Activated CD4-positive, alpha-beta T cell treated with anti-CD3 and anti-CD28 coated beads, Interleukin-2, amount 50 U/mL, for 4 hours (primary cell): ENCODE measurements at places on chromosomes 3 and 15.
A peak's percentile ranks its signal among the peaks of the same experiment; 100 is the strongest.

- DNase-seq: no peak
Measured at GRCh38 chr3:108408883-108409799, 101.3 kb downstream of the MYH15 start.

DNA sequence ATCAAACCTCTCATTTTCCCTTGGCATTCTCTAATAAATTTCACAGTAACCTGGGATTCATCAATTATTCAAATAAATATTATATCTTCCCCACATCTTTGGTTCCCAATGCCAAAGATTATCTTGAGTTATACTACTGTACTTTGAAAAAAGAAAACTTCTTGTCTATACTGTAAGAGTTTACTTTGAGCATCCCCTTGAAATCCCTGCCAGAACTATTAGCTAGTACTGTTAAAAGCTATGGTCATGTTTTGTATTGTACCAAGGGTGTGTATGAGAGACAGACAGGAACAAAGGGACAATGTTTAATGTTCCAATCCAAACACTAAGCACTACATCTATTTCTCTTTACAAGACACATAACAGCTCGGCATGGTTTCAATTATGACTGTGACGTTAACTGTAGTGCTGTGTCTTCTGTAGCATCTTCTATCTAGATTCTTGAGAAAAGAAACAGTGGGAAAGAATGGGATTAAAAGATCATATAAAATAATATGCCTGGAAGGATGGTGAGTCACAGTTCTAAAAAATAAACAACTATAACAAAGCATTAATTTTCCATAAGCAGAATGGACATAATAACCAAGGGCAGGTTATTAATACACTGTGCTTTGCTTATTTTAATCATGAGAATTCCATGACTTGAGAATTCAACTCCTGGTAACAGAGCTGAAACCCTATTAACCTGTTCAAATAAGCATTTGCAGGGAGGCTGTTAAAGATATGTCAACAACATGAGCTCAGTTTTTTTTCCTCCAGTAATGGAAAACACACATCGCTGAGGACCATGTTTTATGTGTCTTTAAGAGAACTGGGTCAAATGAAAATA, 71.1 kb downstream of the ALDH1A2 start:
- no peak for DNase-seq

GRCh38 chr15:51223771-51224229, 114.6 kb downstream of the CYP19A1 start:
- DNase-seq: no peak

DNA sequence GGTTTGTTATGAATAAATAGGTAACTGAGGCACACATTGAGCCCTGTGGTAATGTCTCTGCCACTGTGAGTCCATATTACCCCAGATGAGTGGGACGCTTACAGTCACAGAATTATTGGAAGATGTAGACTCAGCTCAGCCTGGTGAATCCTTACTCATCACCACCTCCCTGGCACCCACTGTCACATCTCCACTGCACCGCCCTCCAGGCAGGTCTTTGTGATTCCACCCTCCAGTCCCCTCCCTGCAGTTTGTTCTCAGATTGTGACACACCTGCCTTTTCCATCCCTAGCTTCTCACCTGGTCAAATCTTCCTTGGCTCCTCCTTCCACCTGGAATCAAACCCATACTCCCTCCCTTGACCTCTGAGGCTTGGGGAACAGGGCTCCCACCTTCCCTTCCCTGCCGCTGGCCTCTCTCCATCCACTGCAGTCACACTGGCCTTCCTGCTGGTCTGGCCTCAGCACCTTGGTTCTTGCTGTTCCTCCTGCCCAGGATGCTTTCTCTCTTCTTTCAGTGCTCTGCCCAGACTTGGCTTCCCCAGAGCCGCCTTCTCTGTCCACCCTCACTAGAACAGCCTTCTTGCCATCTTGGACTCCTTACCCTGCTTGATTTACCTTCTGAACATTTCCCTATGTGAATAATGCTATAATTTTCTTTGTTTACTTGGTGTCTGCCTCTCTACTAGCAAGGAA, 9.4 kb downstream of the SLC6A20 start:
- DNase-seq: no peak

GRCh38 chr3:84692261-84692660, 266.5 kb upstream of the CADM2 start:
- no peak for DNase-seq

DNA sequence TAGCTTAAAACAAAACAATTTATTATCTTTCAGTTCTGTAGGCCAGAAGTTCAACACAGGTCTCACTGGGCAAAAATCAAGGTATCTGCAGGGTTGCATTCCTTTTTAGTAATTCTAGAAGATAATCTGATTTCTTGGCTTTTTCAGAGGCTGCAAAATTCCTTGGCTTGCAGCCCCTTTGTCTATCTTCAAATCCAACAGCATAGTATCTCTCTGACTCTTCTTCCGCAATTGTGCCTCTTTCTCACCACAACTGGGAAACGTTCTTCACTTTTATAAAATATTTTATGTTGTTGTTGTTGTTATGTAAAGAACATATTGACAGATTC, 218.7 kb downstream of the STXBP5L start:
- no peak for DNase-seq

GRCh38 chr3:908839-909238, 184.0 kb upstream of the CNTN6 start:
- no peak for DNase-seq

GRCh38 chr15:95368191-95368590, 962.3 kb upstream of the NR2F2 start:
- no peak for DNase-seq

DNA sequence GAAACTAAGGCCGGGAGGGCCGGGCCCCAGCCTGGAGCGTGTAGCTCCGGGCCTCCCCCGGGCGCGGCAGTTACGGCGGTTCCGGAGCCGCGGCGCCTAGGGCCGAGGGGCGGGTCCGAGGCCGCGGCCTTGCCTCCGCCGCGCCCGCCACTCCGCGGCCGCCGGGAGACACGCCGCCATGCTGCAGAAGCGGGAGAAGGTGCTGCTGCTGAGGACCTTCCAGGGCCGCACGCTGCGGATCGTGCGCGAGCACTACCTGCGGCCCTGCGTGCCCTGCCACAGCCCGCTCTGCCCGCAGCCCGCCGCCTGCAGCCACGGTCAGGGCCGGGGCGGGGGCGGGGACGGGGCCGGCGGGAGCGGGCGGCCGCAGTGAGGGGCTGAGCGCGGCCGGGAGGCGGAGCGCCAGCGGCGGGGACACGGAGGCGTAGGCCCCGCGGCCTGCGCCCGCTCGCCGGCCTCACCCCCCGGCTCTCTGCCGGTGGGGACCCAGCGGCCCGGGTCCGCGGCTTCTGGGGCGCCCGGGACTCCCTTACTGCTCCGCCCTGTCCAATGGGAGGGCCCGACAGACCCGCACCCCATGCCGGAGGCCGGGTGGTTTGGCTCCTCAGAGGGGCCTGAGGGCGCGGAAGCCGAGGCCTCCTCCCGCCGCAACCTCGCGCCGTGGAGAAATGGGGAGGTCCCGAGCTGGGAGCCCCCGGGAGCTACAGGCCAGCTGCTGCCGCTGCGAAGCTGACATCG, at the start of gene DIS3L:
DIS3L (plus strand) TSS at position 150 of the 738 bp plus-strand sequence; CDS start at position 179, 29 bp downstream.
- peak; percentile 42 for DNase-seq

DNA sequence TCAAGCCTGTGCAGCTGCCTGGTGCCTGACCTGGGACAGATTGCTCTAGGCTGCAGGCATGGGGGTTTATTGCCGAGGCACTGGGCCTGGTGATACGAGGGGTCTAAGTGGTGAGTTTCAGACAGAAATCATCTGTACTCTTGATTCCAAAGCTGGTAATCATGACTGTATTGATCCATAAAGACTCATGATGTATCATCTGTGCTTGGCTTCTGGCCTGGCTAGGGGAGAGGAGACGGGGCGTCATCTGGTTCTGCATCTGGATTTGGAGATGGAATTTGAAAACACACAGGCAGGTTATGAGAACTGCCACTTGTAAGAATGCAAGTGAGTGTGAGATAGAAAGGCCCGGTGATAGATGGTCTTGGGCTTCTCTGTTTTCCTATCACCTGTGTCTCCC, 337.4 kb upstream of the C2CD4B start:
- DNase-seq: no peak

DNA sequence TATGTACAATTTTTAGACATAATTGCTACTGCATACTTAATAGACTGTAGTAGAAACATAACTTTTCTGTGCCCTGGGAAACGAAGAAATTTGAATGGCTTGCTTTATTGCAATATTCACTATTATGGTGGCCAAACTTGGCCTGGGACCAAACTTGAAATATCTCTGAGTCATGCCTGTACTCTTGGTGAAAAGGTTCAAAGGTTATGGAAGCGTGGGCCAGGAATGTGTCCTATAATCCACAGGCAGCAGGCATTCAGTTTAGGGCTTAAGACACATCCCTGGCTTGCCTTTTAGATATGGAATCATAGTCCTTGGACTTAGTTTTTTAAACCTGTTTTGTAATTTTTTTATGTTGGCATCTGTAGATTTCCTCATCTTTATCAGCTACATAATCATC, 124.3 kb downstream of the LRIG1 start:
- DNase-seq: no peak

DNA sequence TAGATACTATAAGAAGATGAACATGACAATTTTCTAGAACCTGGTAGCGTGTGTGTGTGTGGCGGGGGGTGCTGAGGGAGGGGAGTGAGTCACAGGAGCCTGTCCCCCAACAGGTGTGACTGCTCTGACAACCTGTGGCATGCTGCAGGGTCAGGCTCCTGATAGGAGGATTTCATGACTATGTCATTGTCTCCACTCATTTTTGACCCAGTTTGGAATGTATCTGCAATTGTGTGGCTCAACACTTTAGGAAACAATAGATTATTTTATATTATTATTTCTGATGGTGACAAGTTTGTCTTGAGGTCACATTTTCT, 9.3 kb upstream of the VILL start:
- no peak for DNase-seq

GRCh38 chr3:108342837-108343486, 46.6 kb downstream of the HHLA2 start:
- DNase-seq: no peak

GRCh38 chr3:53425936-53426335, 68.5 kb upstream of the CACNA1D start:
- no peak for DNase-seq

DNA sequence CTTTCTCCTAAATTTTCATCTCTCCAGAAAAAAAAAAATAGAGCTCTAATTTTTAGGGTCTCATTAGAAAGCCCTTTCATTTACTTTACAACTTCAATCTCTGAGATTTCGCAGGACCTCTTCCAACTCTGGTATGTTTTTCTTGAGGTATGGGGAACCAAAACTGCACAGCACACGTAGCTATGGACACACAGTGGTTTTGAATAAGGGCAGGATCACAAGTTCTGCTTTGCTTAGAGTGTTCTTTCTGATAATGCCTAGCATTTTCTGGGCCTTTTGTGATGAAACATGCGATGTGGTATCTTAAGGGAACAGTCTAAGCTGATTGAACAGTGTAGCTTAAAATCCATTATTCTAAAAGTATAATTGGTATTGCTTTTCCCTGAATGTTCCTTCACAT, 25.3 kb downstream of the ZNF592 start:
- no peak for DNase-seq

- no peak for DNase-seq
Measured at GRCh38 chr3:42505849-42506410, 3.5 kb downstream of the VIPR1 start.

- no peak for DNase-seq
Measured at GRCh38 chr15:95910643-95911212, 419.8 kb upstream of the NR2F2 start.
